ENCODE measurements at places on chromosomes 4 and X.

DNA sequence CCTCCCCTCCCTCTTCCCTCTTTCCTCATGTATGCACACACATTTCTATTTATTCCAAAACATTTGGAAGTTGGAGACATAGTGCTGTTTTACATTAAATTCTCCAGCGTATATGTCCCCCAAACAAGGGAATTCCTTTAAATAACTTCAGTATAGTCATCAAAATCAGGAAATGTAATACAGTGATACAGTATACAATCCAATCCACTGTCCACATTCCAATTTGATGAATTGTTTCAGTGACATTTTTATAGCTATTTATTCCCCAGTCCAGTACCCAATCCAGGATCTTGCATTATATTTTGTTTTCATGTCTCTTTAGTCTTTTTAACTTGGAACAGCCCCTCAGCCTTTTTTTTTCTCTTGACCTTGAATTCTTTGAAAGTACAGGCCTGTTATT is 233.0 kb downstream of the DKK2 start:
- no peak for DNase-seq

DNA sequence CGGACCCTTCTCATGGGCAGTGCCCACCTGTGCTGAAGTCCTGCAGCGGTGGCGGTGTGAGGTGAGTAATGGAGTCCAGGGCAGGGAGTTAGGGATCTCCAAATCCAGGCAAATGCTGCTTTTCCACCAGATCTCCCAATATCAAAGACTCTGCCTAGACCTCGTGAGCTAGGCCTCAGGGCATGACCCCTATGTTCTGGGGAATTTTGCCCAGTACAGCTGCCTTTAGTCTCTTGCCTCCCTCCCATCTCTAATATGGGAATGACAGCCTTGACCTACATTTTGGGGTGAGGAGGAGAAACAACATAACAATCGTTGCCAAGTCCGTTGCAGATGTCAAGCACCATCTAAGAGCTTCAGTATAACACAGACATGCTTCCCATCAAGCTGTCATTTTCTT is 7.3 kb downstream of the PAK3 start:
- DNase-seq: no peak

- no peak for DNase-seq
Observed at GRCh38 chr4:172740434-172740833, 428.2 kb upstream of the GALNT7 start.

DNA sequence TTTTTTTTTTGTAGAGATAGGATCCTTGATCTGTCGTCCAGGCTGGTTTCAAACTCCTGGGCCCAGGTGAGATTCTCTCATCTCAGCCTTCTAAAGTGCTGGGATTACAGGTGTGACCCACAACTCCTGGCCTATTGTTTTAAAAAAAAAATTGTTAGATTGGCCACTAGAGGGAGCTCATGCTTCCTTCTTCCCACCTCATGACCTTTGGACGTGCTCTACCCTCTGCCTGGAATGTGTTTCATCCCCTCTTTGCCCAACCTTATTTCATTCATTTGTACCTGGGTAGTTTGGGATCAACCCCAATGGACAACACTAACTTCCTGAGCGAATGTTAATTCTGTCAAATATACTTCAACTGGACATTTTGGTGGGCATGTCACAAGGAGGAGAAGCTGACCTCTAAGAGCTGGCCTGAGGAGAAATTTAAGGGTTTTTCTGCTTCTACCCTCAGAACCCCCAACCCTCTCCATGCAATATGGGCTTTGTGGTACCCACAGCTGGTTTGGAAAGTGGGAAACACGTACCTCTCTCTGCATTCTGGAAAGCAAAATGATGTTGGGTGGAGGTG is 6.4 kb downstream of the PPEF2 start:
- DNase-seq: peak; percentile 24

GRCh38 chr4:52813546-52813945 is 48.6 kb upstream of the RASL11B start:
- no peak for DNase-seq
